Astrocyte of the spinal cord (primary cell): ENCODE measurements at places on chromosomes 6 and 20.

DNA sequence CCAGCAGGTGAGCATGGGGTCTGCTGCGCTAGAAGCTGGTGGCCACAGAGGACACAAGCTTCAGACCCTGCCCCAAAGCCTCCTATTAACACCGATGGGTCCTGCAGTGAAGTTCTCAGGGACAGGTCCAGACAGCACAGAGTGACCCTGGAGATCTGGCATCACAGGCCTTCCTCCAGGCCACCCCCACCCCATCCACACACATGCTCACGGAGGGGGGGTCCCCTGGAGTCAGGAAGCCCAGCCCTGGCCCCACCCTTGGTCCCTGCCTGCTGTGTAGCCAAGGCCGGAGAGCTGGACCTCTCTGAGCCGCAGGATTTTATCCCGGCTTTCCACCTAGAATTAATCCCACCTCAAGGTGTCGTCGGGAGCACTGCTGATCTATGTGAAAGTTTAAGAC lies 167.3 kb downstream of the TAF4 start:
- DNase-seq, result no peak

DNA sequence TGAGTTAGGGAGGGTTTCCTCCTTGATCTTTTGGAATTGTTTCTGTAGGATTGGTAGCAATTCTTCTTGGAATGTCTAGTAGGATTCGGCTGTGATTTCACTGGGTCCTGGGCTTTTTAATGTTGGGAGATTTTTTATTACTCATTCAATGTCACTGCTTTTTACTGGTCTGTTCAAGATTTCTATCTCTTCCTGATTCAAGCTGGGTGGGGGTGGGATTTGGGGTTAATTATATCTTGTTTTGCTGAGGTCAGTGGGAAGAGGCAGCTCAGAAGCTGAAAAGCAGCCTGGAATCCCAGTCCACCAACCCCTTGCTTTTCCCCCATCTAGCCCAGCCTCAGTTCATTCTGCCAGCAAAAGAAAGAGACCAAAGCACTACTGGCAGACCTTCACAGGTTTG lies 39.6 kb downstream of the SUMO4 start:
- DNase-seq, result no peak

DNA sequence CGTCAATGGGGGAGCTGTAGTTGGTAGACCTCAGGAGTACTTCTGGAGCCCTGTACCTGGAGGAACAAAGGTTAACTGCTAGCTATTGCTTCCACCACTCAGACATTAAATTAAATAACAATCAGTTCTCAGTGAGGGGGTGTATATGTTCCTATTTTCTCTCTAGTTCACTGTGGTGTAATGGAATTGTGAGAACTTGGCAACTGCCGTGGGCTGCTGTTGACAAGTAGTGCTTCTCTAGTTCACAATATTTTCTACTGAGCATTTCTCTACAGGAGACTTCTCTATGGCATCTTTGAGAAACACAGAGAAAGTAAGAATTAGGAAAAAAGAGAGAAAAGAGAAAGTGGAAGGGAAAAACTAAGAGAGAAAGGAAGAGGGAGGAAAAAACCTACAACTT lies 23.4 kb upstream of the GSTA4 start:
- no peak for DNase-seq

DNA sequence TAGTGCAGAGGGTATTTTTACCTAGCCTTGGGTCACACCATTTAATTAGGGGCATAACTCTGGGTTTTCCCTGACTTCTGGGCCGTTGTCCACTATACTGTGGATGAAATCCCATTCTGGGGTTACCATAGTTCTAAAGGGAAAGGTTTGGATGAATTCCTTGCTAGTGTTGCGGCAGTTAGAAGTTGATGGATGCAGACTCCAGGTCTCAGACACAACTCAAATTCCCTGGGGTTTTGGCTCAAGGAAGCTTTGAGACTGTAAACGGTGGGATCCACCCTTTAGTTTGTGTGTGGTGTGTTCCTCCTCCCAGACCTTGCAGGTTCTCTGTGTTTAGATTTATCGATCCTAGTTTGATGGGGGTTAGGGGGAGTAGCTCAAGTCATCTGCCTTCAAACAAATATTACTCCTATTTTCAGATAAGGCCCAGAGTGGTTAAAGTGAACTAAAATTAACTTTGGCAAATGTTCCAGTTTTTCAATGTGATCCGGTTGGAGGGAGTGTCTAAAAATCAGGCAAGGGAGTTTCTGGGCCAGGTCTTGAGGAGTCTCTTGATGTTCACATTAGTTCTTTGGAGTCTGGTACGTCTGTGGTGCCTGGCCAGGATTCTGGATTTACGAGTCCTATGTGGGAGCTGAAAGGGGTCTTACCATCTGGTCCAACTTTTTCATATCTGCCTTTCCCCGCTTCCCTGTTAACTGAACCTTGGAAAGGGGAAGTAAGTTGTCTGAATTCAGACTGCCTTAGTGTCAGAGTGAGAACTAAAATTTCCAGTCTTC lies 1.5 kb downstream of the RALY start:
- peak; percentile 21 for DNase-seq

- DNase-seq, result no peak
Observed at GRCh38 chr20:15380770-15381169, 1043.4 kb upstream of the FLRT3 start.

DNA sequence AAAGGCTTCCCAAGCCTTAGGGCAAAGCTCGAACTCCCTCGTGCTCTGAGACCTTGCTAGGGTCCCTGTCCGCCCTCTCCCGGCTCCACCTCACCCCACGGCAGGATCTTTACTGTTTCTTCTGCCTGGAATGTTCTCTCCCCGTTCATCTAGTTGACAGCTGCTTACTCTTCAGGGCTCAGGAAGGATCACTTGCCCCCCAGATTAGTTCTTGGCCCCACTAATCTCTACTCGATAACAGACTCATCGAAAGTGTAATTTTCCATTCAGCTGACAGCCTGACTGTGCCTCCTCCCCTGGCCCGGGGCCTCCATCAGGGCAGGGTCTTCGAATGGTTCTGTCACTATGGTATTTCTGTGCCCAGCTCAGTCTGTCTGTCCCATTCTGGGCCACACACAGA lies 3.1 kb downstream of the MAP1LC3A start:
- no peak for DNase-seq

DNA sequence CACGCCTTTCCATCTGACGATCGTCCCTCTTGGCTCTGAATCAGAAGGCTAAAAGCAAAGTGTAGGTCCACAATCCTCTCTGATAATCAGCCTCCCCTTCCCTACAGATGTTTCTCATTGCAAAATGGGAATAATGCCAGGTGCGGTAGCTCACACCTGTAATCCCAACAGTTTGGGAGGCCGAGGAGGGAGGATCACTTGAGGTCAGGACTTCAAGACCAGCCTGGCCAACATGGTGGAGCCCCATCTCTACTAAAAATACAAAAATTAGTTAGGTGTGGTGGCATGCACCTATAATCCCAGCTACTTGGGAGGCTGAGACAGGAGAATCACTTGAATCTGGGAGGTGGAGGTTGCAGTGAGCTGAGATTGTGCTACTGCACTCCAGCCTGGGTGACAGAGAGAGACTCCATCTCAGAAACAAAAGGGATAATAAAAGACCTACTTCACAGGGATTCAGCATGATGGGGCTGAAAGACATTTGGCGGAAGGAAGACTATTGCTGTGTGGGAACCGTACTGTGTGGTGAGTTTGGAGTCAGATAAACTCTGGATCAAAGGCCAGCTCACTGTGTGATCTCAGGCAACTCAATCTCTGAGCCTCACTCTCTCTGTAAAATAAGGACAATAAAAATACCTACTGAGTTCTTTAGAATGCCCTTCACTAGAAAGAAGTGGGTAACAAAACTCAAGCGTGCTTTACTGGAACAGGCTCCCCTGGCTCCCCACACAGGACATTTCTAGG lies 15.9 kb upstream of the SLC9A8 start:
- no peak for DNase-seq

DNA sequence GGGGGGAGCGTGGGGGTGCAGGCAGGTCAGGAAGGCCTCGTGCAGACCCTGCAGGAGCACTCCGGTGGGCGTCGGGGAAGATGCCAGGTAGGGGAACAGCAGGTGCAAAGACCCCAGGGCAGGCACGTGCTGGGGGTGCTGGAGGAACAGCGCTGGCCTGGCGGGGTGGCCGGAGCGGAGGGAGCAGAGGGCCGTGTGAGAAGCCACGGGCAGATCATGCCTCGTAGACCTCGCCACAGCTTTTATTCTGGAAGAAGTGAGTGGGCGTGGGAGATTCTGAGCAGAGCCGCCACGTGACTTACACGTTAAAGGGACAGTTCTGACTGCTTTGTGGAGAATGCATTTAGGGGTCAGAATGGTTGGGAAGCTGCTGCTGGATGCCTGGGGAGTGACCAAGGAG lies 9.3 kb downstream of the NTSR1 start:
- no peak for DNase-seq
